ENCODE measurements at places on chromosomes 3 and 15. TPM values are rescaled to one million over a fixed set of nuclear protein-coding genes. Genes with fewer than 3 reads are reported as not detected.

CPNE4 gene
- total RNA-seq: 0.83 TPM

PIGBOS1 gene
- 13.8 TPM for total RNA-seq

XCR1 gene
- 0.32 TPM for total RNA-seq

LRRIQ4 gene
- not detected for total RNA-seq

PRTG gene
- total RNA-seq: 10.5 TPM
